ENCODE measurements at places on chromosomes 7 and 10. TPM values are rescaled to one million over a fixed set of nuclear protein-coding genes. Genes with fewer than 3 reads are reported as not detected.

Gene NPY
- total RNA-seq, result not detected

GRCh38 chr10:69570050-69570816, 3.0 kb downstream of the NEUROG3 start:
- no peak for DNase-seq

GRCh38 chr7:75876126-75876881, 2.5 kb upstream of the RHBDD2 start:
- DNase-seq, result no peak

DNA sequence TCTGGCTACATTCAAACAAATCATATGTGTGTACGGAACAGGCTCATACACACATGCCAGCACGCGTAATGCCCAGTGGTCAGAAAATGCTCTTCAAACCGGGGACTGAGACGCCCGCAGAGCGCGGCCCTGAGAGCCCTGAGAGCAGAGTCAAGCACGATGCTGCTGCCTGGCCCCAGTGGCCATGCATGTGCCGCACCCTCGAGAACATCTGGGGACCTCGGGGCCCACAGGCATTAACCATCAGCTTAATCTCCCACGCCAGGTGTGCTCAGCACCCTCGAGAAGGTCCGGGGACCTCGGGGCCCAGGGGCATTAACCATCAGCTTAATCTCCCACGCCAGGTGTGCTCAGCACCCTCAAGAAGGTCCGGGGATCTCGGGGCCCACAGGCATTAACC, 163.1 kb downstream of the PTPRN2 start:
- no peak for DNase-seq

Gene GGCT
- 15.7 TPM for total RNA-seq

Gene PRLHR
- not detected for total RNA-seq

- DNase-seq, result no peak
Measured at GRCh38 chr10:97462309-97462708, 16.3 kb downstream of the ZDHHC16 start.

DNA sequence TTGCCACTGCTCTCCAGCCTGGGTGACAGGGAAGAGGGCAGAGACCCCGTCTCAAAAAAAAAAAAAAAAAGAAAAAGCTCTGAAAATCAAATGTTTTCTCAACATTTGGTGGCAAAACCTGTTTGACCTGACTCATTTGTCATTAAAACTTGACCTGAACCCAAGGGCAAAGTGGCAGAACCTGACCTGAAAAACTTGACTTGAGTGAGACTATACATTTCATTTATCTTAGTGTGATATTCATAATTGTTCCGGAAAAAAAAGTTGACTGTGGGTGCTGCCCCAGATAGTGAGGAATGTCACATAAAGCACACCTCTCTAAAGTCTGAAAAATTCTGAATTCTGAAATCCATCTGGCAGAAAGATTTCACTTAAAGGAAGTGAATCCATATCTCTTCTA, 2.3 kb upstream of the TAX1BP1 start:
- no peak for DNase-seq

GRCh38 chr7:74271742-74272141, 17.5 kb upstream of the CLIP2 start:
- DNase-seq, result no peak

DNA sequence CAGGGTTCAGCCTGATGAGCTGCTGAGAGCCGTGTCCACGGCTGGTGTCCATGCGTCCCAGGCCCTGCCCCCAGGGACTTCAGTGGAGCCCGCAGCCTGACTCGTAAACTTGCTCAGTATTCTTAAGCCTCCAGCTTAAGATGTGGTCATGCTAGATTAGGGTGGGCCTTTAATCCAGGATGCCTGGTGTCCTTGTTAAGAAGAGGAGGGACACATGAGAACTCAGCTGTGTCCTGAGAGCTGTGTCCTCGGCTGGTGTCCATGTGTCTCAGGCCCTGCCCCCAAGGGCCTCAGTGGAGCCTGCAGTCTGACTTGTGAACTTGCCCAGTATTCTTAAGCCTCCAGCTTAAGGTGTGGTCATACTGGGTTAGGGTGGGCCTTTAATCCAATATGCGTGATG, 23.0 kb downstream of the DOCK1 start:
- DNase-seq, result no peak

- no peak for DNase-seq
Measured at GRCh38 chr10:380313-380940, 245.2 kb downstream of the ZMYND11 start.

Gene NEUROG3
- not detected for total RNA-seq

DNA sequence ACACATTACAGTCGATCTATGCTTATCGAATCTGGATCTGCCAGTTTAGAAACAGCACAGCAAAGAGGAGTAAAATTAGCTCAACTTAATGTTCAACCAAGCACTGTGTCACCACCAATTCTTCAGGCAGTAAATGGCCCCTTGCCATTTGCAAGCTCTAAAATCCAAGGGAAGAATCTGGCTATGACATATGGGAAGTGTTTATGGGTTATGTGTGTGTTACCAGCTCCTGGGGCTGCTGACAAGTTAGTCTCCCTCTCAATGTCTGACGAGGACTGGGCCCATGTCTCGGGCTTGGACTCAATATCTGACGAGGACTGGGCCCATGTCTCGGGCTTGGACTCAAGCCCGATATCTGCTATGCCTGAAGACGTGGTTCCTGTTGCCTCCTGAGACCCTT, 5.7 kb upstream of the ITIH2 start:
- no peak for DNase-seq

- no peak for DNase-seq
Measured at GRCh38 chr10:125846894-125847293, 23.5 kb downstream of the BCCIP start.

Gene ENTPD1
- total RNA-seq, result 1.6 TPM

Gene PLEKHS1
- not detected for total RNA-seq

Gene FBXO24
- 3.6 TPM for total RNA-seq

DNA sequence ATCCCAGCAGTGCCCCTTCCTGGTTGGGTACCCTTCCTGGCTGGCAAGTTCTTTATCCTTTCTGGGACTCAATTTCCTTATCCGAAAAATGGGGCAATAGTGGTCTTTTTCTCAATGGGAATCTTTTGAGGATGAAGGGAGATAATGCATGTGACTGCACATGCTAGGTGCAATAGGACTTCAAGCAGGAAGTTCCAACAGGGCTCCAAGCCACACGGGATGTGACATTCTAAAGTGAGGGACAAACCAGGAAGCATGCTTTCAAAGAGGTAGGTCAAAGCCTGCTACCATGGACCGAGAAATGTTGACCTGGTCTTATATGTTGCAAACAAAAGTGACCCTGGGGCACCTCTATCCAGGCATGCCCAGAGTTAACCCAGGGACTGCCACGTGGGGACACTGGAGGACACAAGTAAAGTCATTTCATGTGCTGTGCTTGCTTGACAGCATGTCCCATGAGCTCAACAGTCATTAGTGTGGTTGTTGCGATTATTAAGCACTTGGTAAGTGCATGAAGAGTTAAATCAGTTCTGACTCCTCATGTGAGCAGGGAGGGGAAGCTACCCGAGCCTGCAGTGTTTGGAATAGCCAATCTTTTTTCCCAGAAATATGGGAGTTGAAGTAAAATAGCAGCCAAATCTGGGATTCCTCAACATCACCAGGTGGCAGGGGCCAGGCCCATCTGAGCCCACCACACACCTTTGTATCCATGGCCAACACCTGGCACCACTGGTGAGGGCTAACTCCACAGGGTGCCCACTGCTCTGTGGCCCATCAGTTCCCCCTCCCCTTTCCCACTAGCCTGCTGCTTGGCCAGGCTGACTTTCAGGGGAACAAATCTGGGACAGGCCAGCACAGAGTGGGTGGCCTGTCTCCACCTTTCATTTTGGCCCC, 5.7 kb downstream of the ARHGAP22 start:
- DNase-seq, result no peak

DNA sequence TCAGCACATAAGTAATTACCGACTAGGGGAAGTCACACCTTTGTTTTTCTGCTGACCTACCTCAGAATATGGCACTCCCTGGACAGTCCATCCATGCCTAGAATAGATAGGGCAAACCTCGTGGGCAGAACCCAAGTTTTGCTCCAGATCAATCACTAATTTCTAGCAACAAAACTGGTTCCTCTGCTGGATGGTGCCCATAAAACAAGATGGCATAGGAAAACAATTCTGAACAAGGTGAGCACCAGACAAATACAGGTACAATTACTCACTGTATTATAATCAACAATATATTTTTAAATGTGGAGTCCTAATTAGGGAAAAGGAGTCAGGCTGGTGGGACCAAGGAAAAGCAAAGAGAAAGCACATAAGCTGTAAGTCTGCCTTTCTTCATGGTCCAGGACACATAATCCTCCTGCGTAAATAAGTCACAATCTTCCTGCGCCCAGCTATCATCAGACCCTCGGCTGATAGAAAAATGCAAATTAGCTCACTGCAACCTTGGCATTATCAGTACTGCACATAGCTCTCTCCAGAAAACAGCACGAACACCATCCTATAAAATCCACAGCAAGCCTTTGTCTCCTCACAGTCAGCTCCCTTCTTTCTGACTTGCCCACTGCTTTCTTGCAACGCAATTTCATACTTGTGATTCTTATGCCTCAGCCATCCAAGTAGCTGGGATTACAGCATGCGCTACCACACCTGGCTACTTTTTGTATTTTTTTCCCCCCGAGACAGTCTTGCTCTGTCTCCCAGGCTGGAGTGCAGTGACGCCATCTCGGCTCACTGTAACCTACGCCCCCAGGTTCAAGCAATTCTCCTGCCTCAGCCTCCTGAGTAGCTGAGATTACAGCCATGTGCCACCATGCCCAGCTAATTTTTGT, 15.1 kb downstream of the URGCP start:
- DNase-seq, result no peak

DNA sequence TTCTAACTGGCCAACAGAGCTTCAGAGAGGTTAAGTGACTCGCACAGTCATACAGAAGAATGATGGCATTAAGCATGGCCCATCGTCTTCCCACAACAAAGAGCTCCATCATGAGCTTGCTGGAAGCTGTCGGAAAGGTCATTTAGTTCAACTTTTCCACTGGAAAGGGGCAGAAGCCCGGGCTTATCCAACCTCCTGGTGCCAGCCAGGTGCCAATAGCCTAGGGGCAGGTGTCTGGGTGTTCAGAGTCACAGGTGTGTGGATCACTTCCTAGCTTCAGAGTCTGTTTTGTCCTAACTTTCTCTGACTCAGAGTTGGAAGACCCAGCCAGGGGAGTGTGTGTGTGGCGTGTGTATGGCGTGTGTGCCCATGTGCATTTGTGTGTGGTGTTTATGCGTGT, 1.3 kb upstream of the TRPV6 start:
- no peak for DNase-seq

Gene NPC1L1
- 0.13 TPM for total RNA-seq

DNA sequence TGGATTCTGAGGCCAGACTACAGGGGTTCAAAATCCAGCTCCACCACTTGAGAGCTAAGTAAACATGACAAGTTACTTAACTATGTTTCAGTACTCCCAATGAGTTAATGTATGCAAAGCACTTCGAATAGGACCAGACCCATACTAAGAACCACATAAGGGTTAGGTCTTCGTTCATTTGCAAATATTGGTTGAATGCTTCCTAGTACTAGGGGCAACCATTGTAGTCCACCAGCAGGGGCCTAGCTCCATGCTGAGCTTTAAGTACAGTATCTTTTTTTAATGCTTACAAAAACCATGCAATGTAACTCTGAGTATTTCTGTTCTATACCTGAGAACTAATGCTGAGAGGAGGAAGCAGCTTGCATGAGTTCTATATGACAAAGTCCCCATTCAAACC, 80.4 kb upstream of the PDE1C start:
- no peak for DNase-seq

- no peak for DNase-seq
Measured at GRCh38 chr10:112966194-112966855, 16.3 kb downstream of the TCF7L2 start.

DNA sequence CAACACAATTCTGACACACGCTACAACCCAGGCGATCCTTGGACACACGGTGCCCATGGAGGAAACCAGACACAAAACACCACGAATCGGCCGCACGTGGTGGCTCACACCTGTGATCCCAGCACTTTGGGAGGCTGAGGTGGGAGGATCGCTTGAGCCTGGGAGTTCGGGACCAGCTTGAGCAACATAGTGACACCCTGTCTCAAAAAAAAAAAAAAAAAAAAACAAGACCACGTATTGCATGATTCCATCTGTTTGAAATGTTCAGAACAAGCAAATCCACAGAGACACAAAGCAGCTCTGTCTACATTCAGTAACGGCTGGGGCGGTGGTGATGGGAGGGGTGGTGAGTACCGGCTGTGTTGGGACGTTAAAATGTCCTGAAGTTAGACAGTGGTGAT, 25.2 kb downstream of the ADAP1 start:
- no peak for DNase-seq

DNA sequence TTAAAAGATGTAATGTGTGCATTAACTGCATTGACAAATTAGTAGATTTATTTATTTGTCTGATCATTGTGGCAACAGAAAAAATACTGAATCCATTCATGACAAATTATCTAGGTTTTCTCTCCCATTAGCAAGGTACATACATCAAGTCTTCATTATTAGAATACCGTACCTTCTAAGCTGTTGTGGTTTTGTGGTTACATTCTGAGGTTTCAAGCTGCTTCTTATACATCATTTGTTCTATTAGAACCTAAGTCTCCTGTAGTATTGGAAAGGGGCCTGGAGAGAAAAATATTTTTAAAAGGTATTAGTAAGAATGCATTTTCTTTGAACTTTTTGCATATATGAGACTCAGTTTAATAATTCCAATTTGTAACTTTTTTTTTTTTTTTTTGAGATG, 26.3 kb upstream of the CACNB2 start:
- no peak for DNase-seq

All from naive thymus-derived CD8-positive, alpha-beta T cell (primary cell).